ENCODE measurements at places on chromosomes 12 and 14.

- no peak for DNase-seq
These were observed 413 bp upstream of the TUBA1C start for GRCh38 chr12:49264466-49264872.

DNA sequence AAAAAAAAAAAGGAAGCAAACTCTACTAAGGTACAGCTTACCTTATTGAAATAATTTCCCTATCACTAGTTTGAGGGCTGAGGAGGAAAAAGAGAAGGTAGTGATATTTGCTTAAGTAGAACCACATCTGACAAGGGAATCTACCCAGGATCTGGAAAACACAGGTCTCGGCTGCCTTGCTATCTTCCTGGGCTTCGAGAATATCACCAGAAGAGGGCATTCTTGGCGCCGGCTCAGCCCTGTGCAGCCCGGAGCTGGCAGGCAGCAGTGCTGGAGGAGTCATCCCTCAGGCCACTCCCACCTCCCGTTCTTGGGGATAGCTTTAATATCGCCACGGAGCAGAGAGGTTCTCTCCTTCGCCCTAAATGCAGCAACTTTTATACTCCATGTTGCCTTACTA, 1181.2 kb downstream of the VRK1 start:
- no peak for DNase-seq

DNA sequence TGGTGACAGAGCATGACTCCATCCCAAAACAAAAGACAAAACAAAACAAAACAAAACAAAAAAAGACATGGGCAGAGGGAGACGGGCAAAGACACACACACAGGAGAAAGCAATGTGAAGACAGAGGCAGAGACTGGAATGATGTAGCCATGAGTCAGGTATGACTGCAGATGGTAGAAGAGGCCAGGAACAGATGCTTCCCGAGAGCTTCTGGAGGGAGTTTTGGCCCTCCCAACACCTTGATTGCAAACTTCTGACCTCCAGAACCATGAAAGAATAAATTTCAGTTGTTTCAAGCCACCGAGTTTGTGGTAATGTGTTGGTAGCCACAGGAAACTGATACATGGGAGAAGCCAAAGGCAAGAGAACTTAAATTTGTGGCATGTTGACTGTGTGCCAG, 27.1 kb downstream of the VWF start:
- DNase-seq = no peak

GRCh38 chr12:117284140-117284539, 77.3 kb downstream of the NOS1 start:
- DNase-seq = no peak

GRCh38 chr12:53299101-53299453, 418 bp upstream of the MYG1 start:
- DNase-seq = peak; percentile 22

DNA sequence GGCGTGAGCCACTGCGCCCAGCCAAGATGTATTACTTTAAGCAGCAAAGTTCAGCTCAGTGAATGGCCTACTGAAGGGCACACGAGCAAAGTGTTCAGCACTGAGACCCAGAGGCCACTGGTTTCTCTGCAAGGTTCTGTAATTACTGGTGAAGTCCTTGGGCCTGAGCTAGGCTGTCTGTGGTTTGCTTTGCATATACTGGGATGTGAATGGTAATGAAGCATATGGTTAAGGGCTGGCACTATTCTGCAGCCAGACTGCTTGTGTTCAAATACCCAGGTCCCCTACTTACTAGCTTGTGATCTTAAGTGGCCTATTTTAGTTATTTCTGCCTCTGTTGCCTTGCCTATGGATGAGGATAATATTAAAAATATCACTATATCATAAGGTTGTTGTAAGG, 72.0 kb downstream of the LLPH start:
- DNase-seq = no peak

DNA sequence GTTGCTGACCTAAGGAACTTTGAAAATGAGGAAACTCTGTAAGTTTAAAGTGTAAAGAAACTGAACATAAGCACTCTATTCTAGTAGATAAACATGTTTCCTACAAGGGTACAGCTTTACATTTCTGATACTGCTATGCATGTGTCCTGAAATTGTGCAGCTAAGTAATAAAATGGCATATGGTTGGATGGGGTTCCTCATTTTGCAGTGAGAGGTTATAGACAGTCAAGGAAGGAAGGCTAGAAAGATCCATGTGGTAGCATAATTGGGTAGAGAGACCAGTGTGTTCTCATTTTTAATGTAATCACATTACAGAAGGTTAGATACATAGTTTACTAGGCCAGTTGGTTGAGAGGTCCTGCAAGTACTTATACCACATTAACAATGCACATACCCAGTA, 477.0 kb downstream of the TMEM121 start:
- no peak for DNase-seq

DNA sequence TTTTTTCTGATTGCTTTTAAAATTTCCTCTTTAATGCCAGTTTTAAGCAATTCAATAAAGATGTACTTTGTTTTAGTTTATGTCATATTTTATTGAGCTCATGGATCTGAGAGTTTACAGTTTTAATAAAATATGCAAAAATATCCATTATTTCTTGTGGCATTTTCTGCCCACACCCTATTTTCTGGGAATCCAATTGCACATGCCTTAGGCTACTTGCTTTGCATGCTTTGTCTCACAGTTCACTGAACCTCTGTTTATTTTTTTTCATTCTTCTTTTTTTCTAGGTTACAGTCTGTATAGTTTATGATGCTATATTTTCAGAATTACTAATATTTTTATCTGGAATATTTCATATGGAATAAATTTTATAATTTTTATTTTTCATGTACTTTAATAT, 1258.0 kb downstream of the FSCB start:
- no peak for DNase-seq

DNA sequence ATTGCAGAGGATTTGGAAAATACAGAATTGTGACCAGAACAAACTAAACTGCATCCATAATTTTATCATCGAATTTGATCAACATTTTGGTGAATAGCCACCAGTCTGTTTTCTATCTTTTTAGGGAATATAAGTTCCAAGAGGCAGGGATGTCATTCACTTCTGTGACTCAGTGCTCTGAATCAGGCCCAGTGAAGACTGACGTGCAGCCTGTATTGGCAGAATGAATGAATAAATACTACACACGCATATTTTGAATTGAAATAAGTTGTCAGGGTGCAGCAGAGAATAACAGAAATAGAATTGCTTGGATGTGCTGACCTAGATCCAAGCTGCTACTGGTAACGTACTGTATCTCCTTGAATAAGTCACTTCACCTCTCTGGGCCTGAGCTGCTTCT, 1.3 kb upstream of the EMP1 start:
- DNase-seq = no peak

DNA sequence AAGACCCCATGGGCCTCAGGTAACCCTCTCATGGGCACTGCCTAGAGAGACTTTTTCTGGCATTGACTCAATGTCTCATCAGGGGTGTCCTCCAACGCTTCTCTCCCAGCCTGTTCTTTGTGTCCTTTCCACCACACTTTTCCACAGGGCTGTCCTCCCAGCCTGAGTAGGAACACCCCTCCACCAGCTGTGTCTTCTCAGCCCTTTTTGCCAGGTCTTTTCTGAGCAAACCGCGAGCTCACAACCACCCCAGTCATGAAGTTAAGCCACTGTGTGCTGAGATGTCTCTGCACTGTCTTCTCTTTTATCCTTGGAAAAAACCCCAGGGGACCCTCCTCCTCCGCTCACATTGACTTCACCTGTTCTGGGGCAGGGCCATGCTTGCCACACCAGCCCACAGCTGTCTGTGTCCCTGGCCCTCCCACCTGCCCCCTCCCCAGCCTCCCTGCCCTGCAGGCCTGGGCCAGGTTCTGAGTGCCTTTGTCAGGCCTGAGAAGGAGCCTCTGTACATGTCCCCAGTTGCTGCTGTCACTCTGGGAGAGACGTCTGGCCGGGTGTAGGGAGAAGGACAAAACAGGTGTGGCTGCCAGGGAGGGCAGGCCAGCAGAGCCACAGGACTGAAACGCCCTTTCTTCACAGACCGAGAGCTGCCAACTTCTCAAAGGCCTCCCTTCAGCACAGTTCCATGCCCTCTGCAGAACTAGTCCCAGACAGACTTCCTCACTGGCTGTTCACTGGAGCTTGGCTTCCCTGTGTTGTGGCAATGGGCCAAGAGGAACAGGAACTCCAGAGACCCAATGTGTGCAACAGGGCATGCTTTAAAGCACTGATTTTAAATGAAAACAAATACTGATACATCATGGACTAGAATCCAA, 50.5 kb upstream of the PNMA1 start:
- no peak for DNase-seq

DNA sequence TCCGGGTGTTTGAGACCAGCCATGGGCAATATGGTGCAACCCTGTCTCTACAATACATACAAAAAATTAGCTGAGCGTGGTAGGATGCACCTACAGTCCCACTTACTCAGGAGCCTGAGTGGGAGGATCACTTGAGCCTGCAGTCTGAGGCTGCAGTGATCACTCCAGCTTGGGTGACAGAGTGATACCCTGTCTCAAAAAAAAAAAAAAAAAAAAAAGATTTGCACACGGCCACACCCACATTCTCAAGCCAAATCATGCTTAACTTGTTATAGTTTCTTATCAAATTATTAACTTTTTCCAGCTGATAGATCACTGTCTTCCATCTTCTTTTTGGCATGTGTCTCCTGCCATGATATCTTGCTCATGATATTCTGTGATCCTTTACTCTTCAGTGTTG, 6.8 kb downstream of the DRAM1 start:
- DNase-seq = no peak

GRCh38 chr12:7155471-7156034, 25.4 kb downstream of the CLSTN3 start:
- no peak for DNase-seq

GRCh38 chr12:127963933-127964332, 303.0 kb upstream of the TMEM132C start:
- DNase-seq = no peak

- no peak for DNase-seq
These were observed 4.9 kb downstream of the HNRNPA1 start for GRCh38 chr12:54285150-54286041.

DNA sequence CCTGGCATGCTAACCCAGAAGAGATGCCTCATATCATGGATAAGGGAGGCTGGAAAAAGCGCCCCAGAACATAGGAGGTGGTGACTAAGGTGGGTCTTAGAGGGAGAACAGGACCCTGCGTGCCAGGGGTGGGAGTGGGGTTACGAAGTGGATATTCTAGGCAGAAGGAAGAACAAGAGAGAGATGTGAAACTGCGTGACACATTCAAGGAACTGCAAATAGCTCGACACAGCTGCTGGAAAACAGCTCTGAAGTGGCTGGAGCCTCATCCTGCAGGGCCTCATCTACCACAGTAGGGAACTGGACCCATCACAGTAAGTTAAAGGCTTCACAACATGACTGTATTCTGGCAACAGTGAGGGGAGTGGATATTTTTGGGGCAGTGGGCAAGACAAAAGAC, 61.1 kb downstream of the RNF34 start:
- DNase-seq = no peak

GRCh38 chr12:98894412-98895085, 249.5 kb downstream of the APAF1 start:
- no peak for DNase-seq

DNA sequence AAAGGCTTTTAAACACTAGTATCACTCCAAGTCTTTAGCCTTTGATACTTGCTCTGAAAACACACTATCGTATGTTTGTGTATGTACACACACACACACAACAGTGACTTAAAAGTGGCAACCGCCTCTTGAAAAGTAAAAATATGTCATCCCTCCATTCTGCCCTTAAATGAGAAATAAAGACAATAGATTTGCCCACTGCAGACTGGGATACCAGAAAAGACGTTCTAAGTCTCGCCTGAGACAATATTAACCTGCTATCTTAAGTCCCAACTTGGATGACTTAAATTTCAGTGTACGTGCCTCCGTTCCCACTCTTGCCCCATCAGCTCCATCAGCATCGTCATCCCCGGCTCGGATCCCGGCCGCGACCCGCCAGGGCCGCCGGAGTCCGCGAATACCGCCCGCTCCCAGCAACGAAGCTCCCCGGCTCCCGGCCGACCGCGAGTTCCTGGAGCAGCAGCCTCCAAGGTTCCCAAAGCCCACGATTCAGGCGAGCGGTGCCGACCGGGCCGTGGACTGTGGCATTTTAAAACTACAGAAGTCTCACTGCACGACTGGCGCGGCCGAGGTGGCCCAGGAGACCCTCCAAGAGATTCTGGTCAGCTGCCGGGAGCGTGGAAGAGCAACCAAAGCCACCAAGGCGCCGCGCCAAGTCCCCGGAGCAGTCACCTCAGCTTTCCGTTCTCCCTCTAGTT, 2.8 kb upstream of the ARID2 start:
- DNase-seq = no peak

GRCh38 chr12:24738441-24738840, 210.5 kb downstream of the BCAT1 start:
- DNase-seq = no peak

GRCh38 chr14:105480807-105481801, 5.6 kb upstream of the CRIP1 start:
- DNase-seq = peak; percentile 49

GRCh38 chr14:105858676-105859025, 332.3 kb downstream of the TMEM121 start:
- no peak for DNase-seq

GRCh38 chr12:62003701-62004100, 256.5 kb upstream of the USP15 start:
- no peak for DNase-seq

DNA sequence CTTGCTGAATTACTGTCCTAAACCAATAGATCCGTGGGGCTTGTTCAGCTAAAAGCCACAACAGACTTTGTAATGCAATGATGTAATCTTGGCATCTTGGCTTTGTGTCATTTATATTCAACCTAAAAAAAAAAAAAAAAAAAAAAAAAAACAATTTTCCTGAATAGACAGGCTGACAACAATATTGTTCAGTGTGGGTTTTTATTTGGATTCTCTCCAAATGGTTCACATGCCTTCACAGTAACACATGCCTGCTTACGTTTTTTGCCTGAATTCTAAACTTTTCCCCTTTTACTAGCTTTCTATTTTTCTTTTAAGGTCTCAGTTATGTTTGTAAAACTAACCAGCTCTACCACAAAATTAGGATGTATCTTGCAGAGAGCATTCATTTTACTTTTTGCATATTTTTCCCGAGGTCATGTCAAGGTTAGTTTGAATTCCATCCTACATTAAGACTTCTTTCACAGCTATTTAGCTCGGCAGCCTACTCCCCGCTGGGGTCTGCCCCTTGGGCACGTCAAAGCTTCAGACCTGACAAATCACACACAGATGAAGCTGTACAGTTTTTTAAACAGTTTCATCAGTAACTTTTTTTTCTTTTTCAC, 213.7 kb upstream of the NPAS3 start:
- DNase-seq = peak; percentile 18

Data from amniotic stem cell (primary cell).